Thoracic aorta endothelial cell (primary cell): ENCODE measurements at places on chromosomes 2 and 18. TPM values are rescaled to one million over a fixed set of nuclear protein-coding genes. Genes with fewer than 3 reads are reported as not detected.

Gene RBM44
- total RNA-seq, result 0.66 and 2.0 TPM in 2 replicates

Gene TTC31
- 14.0 and 17.8 TPM in 2 replicates for total RNA-seq

Gene DSEL
- 8.4 and 14.6 TPM in 2 replicates for total RNA-seq

Gene CD207
- not detected in 2 replicates for total RNA-seq

Gene NT5C1B
- not detected in 2 replicates for total RNA-seq

Gene RAB27B
- 0.27 and 0.36 TPM in 2 replicates for total RNA-seq

Gene AMER3
- total RNA-seq, result not detected in 2 replicates
